Immature natural killer cell (primary cell): ENCODE measurements at places on chromosomes 12 and 14.

- DNase-seq, result no peak
These were observed 211.0 kb upstream of the NUDT4 start for GRCh38 chr12:93166541-93167307.

- DNase-seq, result no peak
These were observed 55.8 kb upstream of the METAP2 start for GRCh38 chr12:95418142-95418541.

DNA sequence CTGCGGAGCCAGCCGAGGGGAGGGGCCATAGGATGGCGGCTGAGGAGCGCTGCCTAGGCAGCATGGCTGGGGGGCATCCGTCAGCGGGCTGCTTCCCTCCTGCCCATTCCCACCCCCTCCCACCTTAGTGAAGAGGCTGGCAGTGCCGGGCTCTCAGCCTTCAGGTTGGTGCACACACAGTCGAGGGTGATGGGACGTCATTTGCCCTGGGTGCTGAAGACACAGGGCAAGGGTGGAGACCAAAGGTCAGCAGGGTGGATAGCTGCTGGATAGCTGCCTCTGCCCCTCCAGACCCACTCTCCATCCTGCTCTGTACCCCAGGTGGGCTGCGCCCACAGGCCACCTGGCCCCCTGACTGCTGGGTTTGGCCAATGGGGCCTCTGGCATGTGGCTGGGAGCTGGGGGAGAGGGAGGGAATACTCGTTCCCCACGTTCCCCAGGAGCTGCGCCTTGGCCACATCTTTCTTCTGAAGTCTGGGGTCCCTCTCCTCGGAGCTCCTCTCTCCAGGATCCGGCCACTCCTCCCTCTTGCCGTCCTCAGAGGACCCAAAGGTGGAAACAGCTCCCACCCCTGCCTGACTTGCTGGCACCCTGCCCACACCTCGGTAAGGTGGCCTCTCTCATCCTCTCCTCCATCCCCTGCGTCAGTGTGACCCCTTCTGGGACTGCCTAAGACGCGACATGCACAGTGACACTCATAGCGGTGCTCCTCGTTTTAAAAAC is 11.2 kb upstream of the CDC42BPB start:
- no peak for DNase-seq

GRCh38 chr12:10956085-10956484 is 17.0 kb upstream of the TAS2R14 start:
- no peak for DNase-seq

DNA sequence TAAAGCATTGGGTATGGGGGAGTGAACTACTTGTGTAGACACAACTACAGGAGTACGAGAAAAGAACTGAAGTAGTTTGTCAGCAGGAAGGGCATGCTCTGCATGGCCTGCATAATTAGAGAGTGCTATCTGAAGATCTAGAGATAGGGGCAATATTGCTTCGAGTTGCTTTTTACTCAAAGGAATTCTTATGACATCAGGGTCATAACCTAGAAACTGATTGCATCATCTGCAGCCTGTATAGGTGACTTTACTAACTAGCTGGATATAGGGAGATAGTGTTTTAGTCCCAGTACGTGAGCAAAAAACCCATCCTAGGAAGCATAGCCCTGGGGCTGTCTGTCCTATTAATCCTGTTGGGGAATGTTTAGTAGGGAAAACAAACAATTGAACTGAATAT is 39.8 kb downstream of the TMTC3 start:
- no peak for DNase-seq

- DNase-seq, result peak; percentile 73
These were observed 4.7 kb upstream of the TTC7B start for GRCh38 chr14:90820958-90821357.

DNA sequence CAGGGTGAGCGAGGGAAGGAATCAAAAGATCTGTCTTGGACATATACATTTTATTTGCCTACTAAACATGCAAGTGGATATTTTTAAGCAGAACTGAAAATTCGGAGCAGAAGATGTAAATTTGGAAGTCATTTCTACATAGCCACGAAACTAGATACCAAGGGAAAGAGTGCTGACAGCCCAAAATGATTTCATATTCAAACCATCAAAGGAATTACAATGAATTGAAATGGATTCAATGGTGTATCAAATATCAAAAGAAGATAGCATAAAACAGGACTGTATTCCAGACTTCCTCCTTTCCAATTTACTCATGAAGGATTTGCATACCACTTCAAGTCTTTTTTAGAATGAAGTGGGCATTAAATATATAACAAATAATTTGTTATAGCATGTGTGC is 313.5 kb upstream of the KITLG start:
- DNase-seq, result no peak

DNA sequence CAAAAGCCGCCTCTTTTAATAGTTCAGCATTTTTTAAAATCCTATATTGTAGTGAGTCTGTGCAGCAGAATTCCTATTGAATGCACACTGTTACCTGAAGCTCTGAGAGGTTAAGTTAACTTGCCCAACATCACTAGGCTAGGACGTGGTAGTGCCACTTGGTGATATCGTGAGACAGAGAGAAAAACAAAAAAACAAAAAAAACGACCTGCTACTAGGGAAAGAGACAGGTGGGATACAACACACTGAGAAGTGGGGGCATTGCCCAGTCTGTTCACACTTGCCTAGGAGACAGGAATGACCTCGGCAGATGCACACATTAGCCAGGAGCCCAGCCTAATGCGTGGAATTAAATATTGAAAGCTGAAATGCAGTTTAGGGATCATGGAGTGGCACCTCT is 129.7 kb upstream of the CCND2 start:
- DNase-seq, result no peak

- no peak for DNase-seq
These were observed 129.0 kb upstream of the MED13L start for GRCh38 chr12:116406529-116406928.
